OCI-LY7 (cell line): ENCODE measurements at places on chromosomes 3 and 15.

GRCh38 chr3:171775943-171776342 is 34.3 kb downstream of the PLD1 start:
- no peak for DNase-seq

- no peak for DNase-seq
Observed at GRCh38 chr3:4474683-4475490, 7.8 kb upstream of the SUMF1 start.

- DNase-seq: no peak
Observed at GRCh38 chr3:126711121-126711760, 7.2 kb downstream of the CHCHD6 start.

GRCh38 chr15:40420793-40421192 is 15.2 kb downstream of the IVD start:
- no peak for DNase-seq

DNA sequence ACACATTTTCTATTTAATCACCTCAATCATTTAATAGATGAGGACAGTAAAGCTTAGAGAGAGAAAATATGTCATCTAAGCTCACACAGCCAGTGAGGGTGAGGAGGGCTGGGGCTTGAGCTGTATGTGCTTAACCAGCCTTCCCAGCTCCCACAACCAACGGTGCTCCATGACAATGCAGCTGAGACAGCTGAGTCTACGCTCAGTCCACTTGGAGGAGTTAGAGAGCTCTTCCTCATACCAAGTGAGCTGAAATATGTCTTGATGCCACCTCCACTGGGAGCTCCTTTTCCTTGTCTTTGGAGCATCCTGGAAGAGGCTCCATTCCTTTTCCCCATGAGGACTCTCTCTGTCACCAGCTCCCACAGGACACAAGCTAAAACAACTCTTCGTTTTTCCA is 9.3 kb downstream of the HOMER2 start:
- no peak for DNase-seq

GRCh38 chr15:80822676-80823075 is 43.5 kb downstream of the CEMIP start:
- no peak for DNase-seq

GRCh38 chr3:128479558-128480086 is 12.9 kb upstream of the DNAJB8 start:
- no peak for DNase-seq

DNA sequence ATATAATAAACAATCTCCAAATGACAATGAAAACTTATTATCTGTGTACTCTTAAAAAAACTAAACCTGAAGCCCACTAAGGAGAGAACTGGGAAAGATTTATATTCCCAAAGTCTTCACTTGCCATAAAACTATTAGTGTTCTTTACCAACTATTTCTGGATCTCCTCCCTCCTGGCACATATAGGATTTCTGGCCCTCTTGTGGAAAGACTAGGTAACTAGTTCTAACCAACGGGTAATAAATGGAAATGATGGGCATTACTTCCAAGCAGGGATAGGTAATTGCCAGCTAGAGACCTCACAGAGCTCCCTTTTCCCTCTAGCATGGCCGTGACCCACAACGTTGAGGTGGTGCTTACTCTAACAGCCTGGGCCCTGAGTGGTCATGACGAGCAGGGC is 110.1 kb downstream of the DNAH12 start:
- DNase-seq: peak; percentile 13

DNA sequence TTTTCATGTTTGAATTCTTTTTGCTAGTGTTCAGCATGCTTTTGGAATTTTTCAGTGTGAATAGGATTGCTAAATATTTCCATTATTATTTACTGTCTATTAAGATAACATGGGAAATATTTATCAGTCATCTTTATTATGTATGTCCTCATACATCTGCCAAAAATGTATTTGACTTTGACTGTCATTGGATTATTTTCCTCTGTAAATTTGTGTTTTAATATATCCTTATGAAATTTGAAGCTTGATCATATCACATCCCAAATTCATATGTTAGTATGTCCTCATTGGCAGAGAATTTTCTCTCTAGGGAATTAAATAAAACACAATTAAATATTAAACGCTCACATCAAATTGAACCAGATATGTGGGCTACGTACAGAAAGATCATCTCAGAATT is 32.3 kb upstream of the TRPC1 start:
- DNase-seq: no peak

DNA sequence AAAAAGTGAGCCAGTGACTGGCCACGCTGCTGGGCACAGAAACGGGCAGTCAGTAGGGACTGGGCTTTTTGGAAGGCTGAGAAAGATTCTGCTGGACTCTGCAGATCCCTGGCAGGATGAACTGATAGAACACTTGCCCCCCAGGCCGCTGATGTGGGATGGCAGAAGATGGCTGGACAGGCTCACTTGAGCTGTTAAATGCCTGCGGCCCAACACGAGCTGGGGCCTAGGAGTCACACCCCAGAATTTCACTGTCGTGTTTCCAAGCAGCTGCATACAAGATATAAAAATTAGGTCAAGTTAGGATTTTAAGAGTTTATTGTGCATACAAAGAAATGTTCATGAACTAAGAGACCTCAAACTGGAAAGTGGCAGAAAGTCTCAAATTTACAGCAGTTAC is 26.9 kb downstream of the GLDN start:
- no peak for DNase-seq

DNA sequence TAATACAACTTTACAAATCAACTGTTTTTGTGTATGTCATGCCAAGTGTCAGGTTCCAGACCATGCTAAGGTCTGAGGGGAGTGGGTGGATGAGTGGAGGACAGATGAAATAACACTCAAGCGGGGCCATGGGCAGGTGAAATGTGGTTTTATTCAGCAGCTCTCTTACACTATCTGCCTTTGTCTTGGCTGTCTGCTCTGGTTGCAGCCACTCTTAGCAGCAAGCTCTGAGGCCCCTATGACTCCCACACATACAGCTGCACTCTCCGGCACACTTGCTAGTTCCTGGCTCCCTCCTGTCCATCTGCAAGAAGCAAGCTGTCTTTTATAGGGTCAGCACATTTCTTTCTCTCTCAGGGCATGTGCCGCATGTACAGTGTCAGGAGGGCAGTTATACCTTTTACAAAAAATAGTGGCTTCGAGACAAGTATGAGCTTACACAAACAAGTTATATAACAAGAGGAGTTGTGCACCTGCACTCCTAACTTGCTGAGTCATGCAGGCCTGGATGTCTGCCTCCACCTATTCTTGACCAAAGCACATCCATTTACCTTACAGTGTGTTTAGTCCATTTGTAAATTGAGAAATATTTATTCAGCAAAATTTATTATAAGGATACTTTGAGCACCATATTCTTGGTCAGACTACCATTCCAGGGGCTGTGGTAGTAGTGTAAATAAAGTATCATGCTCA is 683.7 kb upstream of the CBLB start:
- peak; percentile 40 for DNase-seq

DNA sequence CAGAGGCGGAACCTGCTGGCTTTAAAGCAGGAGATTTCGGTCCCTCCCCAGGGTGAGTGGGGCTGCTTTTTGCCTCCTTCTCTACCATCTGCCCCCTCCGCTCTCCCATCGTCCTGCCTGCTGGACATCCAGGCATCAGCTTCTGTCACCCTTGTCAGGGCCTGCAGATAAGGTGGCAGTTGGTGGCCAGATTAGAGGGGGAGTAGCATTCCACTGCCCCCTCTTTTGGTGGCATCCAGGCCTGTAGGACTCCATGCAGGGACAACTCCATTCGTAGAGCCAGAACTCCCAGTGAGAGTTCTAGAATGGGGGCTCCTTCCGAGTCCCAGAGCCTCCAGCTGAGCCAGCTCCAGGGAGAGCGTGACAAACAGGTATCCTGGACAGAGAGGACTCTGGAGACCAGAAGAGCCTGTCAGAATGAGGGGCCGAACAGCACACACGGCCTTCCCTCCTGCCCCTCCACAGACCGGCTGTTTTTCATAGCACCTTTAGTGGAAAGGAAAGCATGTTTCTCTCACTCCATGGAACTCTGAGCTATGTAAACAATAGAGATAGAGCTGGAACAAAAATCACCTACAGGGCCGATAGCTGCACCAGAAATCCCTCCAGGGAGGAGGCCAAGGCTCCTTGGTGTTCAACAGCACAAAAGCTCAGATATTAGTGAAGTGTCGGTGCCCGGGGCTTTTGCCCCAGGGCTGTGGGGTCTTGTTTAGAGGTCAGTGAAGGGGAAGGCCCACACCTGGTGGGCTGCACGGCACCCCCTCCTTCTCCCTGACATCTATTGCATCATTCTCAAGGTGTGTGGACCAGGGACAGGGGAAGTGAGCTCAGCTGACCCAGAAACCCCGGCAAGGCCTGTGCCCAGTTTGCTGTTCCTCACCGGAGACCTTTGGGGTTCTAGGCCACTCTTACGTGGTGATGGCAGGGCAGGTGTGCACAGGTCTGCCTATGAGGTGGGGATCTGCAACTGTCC is 34.2 kb downstream of the MAGEF1 start:
- DNase-seq: no peak

GRCh38 chr3:73187328-73187727 is 125.9 kb downstream of the EBLN2 start:
- DNase-seq: no peak

DNA sequence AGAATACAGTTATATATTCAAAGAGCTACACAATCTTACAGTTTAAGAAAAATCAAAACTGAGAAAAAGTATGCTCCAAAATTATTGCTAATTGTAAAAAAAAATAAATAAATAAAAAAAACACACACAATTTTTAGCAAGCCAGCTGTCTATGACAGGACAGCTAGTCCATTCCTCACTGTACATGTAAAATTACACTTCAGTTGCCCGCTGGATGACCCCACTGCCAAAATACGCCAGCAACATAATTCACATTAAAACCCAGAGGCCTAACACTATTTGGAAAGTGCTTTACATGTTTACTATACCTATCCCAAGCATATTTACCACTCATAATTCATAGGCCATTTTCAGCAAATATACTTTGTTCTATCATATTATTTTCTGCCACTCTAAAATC is 5.8 kb downstream of the MYO9A start:
- DNase-seq: no peak

DNA sequence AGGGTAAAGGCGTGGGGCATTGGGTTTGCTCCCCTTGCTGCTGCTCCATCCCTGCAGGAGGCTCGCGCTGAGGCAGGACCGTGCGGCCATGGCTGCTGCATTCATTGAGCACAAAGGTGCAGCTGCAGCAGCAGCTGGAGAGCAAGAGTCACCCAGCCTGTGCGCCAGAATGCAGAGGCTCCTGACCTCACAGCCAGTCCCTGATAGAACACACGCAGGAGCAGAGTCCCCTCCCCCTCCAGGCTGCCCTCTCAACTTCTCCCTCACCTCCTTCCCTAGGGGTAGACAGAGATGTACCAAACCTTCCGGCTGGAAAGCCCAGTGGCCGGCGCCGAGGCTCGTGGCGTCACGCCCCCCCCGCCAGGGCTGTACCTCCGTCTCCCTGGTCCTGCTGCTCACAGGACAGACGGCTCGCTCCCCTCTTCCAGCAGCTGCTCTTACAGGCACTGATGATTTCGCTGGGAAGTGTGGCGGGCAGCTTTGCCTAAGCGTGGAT is 47.0 kb downstream of the PGPEP1L start:
- DNase-seq: no peak

GRCh38 chr15:75237316-75237982 is 20.7 kb upstream of the GOLGA6C start:
- DNase-seq: no peak
